Frontal cortex (tissue), 4 donors: ENCODE measurements at places on chromosomes 5 and 9. TPM values are rescaled to one million over a fixed set of nuclear protein-coding genes. Genes with fewer than 3 reads are reported as not detected.
A peak's percentile ranks its signal among the peaks of the same experiment; 100 is the strongest.

FOXD4L5 gene
- total RNA-seq = under 0.01 TPM

FST gene
- 1.2 TPM for total RNA-seq

PCYOX1L gene
- 11.0 TPM for total RNA-seq

TOR4A gene
- 0.41 TPM for total RNA-seq

GRM6 gene
- total RNA-seq = under 0.01 TPM

PSMD5 gene
- 31.0 TPM for total RNA-seq

PCDHGB2 gene
- 6.1 TPM for total RNA-seq

TAF11L8 gene
- total RNA-seq = not detected

C1QTNF2 gene
- total RNA-seq = 2.0 TPM

TPPP gene
- 13.5 TPM for total RNA-seq

REEP2 gene
- total RNA-seq = 70.9 TPM

DNA sequence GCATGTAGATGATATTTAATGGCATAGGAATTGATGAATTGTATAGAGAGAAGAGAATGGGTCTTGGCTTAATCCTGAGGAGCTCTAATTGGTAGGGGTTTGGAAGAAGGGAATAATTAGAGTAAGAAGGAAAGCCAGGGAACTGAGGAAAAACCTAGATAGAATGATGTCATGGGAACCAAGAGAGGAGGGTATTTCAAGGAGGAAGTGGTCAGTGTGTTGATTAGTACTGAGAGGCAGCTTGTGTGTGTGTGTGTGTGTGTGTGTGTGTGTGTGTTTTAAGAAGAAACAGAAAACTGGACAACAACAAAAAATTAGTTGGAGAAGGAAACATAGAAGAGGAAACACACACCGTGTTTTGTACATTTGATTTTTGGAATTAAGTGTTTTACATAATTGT lies 42.8 kb downstream of the MAST4 start:
- no peak for DNase-seq

- DNase-seq = no peak
Observed at GRCh38 chr9:37197158-37198038, 77.0 kb downstream of the ZCCHC7 start.

- DNase-seq = no peak
Observed at GRCh38 chr9:34587271-34587670, 2.3 kb downstream of the CNTFR start.

GRCh38 chr5:112581811-112582320 lies 155.8 kb upstream of the APC start:
- DNase-seq = no peak

DNA sequence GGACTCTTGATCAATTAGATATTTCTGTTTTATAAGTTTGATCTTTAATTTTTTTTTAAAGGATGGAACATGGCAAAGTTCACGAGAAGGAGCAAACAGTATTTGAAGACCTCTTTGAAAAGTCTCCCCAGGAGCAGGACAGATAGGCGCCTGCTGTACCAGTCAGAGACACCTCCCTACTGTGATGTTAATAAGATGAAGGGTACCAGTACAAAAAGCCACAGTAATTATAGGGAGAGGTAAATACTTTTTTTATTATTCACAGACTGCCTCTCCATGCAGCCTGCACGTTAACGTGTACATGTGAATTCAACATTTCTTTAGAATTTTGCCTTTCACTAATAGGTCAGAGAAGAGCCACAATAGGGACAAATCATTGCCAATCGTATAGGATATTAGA lies 146.5 kb upstream of the CDH6 start:
- DNase-seq = no peak

GRCh38 chr9:98150721-98151120 lies 31.7 kb upstream of the TRIM14 start:
- no peak for DNase-seq

DNA sequence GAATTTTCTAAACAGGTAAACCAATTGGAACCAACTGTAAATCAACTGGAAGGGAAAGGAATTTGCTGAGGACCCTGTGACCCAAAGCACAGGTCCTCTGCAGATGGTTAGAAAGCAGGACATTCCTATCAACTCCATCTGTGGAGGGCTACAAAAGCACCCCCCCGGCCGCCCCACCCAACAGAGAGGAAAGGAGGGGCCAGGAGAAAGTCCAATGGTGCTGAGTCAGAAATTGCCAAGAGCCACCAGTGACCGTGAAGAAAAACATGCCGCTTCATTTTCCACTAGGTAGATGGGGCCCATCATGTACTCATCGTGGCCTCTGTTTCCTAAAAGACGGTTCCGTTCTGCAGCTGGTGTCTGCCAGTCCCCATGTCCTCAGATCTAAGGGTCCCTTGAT lies 66.3 kb downstream of the RAPGEF1 start:
- no peak for DNase-seq

DNA sequence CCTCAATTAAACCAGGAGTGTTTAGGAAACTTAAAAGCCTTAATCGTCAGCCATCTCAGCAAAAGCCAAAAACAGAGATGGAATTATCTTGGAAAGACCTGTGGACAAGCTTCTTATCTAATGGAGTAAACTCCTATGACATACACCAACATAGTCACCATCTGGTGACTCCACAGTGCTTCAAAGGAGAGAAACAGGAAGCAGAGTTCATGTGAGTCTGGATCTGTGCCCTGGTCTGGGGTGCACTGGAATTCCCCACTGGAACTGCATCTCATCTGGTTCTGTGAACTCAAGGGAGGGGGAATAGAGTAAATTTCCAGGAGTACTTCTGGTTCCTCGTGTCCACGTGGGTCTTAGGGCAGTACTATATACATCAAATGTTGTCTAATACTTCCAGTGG lies 36.3 kb upstream of the KCNN2 start:
- no peak for DNase-seq

DNA sequence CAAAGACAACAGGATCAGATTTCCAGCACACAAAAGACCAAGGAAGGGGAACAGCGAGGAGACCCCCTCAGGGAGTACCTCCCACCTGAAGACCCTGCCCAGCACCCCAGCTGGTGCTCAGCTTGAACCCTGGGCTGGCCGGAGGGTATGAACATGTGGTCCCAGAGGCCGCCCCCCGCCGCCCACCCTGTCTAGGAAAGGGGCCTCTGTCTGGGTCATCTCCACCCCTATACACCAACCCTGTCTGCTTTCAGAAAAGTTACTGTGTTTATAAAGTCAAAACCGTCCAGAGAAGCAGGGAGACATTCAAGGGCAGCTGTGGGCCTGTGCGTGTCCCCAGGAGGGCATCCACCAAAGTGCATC lies 72.2 kb downstream of the ADAMTS2 start:
- no peak for DNase-seq

GRCh38 chr9:21402386-21403251 lies 6.3 kb upstream of the IFNA8 start:
- DNase-seq = peak; percentile 28

DNA sequence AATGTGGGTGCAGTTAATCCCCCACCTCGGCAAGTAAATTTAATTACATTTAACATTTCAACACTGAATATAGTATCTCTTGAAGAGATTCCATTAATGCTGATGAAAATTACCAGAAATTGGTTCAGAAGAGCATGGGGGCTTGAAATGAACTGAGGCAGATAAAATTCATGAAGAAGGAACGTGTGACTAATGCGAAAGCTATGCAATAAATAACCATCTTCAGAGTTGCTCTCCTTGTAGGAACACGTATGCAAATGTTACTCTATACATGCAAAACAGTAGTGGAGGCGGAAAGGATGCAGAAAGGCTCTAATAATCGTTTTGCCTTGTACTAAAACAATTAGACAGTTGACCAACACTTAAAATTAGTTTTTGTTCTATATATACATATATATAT lies 320.2 kb downstream of the CTNND2 start:
- DNase-seq = no peak

DNA sequence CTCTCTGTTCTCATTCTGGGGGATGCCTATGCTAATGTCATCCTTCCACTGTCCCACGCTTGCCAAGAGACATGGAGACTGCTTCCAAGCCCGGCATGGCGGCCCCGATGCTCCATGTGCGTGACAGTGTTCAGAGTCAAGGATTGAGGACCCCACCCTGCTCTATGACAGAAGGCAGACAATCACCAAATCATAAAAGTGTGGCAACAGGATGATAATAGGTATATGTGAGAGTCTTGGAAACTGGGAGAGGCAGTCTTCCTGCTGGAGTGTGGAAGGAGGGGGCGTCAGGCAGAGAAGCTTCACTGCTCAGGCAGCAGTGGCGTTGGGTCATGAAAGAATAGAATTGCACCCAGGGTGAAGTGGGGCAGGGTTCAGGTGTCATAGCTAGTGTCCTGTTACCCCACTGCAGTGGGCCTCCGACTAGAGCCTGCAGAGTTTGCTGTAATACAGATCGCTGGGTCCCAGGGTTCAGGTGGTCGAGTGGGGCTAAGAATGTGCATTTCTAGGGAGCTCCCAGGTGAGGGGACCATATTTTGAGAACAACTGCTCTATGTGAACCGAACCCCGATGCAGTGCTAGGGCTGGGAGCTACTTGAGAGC lies 12.5 kb upstream of the GADD45G start:
- no peak for DNase-seq

- DNase-seq = no peak
Observed at GRCh38 chr5:22242532-22242931, 610.6 kb downstream of the CDH12 start.

DNA sequence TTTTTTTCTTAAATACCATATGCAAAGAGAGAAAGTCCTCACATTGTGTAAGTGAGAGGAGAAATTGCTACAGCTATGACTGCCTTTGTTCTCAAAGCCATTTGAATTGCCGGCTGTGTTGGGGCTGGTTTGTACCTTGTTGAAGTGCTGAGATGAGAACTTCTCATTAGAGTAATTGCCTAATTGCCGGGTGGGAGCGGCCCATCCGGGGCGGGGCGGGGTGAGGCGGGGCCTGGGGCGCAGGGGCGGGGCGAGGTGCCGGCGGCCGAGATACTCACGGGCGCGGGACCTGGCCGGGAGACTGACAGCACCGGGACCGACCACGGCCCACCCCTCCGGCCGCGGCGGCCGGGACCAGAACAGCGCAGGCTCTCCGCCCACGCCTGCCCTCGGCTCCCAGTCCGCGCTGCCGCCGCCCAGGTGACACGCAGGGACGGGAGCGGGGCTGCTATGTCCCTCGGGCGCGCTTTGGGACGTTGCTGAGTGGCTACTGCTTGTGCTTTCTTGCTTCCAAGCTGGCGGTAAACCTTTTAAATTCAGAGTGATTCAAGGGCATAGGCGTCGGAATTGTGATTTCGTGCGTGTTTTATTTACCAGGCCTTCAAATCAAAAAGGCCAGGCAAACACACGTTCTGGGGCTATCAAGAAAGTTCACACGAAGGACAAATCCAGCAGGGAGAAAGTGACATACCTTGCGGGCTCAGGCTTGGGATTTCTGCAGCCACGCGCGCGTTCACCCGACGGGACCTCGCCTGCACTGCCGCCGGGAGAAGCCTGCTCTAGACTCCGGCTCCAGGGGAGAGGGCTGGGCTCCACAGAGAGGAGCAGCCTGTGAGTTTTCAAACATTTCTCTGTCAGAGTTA lies 269.1 kb downstream of the FANCC start:
- DNase-seq = peak; percentile 80

- DNase-seq = no peak
Observed at GRCh38 chr5:3348576-3349535, 246.8 kb upstream of the IRX1 start.

DNA sequence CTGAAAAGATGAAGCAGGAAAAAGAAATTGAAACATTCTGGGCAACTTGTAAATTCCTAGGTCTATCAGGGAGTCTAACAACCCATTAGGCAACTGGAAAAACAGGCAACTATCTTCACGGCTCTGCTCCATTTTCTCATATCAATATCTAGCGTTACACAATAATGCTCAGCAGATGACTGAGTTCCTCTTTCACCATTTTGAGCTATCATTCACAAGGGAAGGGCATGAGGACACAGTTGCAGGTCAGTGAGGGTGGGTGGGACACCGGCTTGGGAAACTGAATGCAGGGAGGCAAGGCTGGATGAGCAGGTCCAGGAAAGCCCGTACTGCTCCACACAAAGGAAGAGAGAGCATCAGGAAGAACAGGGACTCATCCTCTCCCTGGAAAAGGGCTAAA lies 67.0 kb downstream of the FRMD3 start:
- no peak for DNase-seq

DNA sequence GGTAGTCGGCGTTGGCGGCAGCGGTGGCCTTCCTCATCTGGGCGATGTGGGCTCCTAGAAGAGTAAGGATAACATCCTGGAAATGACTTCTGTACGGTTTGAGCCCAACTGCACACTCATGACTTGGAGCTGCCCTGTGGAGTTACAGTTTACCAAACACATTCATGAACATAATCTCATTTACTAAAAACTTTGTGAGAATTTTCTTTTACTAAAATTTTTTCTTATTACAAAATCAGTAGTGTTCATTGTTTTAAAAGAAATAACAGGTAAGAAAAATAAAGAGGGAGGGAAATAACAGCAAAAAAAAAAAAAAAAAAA lies 5.3 kb downstream of the FOXE1 start:
- no peak for DNase-seq

- no peak for DNase-seq
Observed at GRCh38 chr5:57900381-57900944, 417.9 kb upstream of the ACTBL2 start.

- DNase-seq = no peak
Observed at GRCh38 chr9:14690948-14691730, 2.1 kb downstream of the ZDHHC21 start.

GRCh38 chr5:27140831-27141230 lies 102.4 kb upstream of the CDH9 start:
- DNase-seq = no peak

DNA sequence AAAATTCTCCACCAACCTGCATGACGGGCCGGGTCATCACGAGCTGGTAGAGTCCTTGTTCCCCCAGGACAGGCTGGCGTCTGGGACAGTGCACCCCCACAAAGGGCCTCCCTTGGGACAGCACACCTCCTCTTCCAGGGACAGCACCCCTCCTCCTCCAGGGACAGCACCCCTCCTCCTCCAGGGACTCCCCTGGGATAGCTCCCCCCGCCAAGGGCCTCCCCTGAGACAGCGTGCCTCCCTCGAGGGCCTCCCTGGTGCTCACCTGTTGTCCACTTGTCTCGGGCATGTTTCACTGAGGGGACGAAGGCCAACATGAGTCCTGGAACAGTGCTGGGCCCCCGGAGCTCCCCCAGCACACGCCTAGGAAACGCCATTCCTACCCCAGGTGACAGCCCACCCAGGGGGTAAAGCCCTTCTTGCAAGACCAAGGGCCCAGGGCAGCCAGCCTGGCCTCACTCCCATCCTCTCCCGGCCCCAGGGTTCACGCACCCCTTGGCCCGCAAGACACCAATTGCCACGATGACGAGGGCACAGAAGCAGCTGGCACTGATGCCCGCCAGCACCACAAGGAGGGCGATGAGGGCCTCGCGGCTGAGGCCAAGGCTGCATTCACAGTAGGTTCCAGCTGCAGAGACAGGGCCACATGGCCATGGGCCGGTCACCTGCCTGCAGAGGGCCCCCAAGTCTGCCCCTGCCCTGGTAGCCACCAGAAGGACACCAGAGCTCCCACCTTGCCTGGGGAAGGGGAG lies 531 bp downstream of the TMEM210 start:
- no peak for DNase-seq

- no peak for DNase-seq
Observed at GRCh38 chr9:93650448-93650847, 74.1 kb downstream of the PHF2 start.

DNA sequence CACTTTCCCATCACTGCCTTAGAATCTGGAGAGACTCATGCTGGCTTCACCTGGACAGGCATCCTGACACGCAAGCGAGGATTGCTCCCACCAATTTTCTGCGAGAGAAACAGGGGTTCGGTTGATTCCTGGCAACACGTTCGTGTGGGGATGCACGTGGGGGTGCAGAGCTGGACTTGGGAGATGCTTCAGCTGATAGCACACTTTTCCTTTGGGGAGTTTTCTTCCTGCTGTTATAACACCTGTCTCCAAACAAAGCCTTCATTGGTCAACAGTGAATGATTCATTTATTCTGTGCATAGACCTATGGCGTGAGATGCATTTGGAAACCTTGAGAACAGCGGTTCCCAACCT lies 50.0 kb downstream of the ROPN1L start:
- DNase-seq = no peak
